ENCODE measurements at places on chromosomes 2 and 18.
A peak's percentile ranks its signal among the peaks of the same experiment; 100 is the strongest.

GRCh38 chr2:119319593-119319992 is 47.0 kb downstream of the C2orf76 start:
- no peak for DNase-seq

DNA sequence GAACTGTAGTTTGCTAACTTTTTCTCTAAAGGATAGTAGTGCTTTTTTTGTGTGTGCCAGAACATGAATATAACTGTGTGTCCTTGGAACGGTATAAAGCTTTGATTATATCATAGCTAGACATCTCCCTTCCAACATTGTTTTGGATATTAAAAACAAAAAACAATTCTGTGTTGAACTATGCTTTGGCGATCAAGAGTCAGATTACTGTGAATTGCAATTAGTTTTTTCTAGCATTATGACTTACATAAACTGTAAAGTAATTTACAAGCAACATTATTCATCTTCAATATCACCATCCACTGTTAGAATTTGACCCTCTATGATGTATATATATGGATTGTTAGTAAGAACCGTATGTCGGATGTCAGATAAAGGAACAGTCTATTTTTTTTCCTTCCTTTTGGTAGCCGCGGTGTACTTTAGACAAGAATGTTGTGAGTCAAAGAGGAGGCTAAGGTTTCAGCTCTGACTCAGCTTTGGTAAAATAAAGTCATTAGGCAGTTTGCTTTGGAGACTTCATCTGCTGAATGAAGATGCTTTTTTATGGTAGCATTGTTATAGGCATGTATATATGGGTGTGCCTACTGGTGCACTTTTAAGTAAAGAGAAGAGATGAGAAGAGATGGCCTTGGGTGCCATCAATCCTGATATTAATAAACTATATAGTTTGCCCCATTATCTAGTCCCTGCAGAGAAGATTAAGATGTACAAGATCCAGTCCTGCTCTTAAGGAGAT is 76.4 kb downstream of the LTBP1 start:
- DNase-seq = no peak

- DNase-seq = no peak
Measured at GRCh38 chr2:3151153-3151918, 226.3 kb downstream of the EIPR1 start.

DNA sequence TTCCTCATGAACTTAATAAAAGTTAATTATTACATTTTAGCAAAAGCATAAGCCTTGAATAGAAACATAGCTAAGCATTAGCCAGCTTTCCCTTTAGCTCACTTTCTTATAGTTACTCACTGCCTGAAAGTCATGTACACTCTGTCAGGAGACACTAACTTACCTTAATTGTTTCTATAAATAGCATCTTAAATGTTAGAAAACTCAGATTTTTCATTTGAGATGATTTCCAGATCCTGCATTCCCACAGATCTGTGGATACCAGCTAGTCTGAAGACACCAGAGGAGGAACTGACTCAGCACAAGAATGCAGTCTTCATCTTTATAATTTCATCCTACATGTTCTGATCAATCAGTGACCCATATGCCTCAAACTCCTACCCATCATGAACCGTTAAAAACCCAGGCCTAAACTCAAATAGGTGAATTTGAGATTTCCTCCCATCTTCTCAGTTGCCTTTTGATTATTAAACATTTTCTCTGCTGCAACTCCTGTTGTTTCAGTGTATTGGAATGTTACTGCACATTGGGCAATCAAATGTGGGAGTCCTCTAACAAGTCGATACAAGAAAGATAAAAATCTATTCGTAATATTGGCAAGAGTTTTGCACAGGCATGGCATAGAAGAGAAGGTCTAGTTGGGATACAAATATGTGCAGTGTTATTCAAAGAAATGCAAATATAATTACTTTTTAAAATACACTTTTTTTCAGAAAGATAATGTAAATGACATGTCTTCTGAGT is 857.4 kb upstream of the CDH2 start:
- no peak for DNase-seq

DNA sequence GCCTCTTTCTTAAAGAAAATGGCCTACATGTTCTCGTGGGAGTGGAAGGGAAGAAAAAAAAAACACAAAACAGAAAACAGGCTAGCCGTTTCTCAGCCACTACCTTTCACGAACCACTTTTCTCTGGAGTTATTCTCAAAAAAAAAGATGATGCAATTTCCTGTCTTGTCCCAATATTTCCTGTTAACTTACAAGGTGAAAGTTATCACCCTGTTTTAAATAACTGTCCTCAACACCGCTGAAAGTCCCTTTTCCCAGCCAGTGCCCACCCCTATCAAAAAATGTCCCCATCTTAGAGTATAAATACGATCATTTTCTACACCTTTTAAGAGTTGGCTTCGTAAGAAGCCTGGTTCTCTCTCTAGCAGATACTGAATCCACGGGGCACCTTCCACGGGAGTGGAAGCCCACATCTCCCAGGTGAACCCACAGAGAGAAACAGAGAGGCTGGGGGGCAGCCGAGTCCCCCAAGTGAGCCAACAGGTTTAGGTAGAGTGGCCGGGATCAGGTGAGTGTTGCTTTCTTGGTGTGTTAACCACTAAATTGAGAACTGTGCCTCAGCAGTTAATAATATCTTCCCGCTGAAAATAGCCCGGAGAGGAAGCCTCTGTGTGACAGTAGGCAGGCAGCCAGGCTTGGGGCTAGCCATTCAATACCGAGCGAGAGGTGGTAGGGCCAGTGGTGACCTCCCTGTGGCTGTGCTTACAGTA is 15.9 kb downstream of the SMAD7 start:
- no peak for DNase-seq

DNA sequence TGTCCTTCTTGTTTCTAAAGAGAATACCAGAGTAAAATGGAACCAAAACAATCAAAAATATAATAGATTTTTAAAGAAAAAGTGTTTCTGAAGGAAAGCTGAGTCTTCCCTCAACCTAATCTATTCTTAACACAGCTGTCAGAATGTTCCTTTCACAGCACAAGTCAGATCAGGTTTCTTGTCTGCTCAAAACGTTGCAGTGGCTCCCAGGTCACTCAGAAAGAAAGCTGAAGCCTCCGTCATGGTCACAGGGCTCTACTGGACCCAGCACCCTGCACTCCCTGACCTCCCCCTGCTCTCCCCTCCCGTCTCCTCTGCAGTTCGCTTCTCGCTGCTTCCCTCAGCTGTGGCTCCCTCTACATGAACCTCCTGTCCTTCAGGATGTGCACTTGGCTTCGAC is 90.7 kb upstream of the PTPRM start:
- no peak for DNase-seq

- DNase-seq = no peak
Measured at GRCh38 chr2:113974727-113975126, 84.8 kb downstream of the ACTR3 start.

GRCh38 chr18:55314615-55315237 is 273.3 kb downstream of the TCF4 start:
- DNase-seq = peak; percentile 85

DNA sequence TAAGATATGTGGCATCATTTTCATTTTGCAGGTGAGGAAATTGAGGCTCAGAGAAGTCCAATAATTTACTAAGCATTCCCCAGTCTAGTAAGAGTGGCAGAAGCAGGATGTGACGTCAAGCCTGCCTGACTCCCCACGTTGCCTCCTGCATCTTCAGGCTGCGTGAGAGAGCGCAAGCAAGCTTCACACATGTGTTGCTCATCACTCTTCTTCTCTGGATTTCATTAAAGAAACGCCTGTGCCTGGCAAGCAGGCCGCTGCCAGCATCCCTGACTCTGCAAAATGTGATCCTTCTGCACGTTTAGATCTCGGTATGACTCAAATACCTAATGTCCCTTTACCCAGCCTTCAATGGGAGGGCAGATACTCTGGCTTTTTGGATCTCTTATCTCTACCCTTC is 96.8 kb downstream of the PRKCE start:
- no peak for DNase-seq

- no peak for DNase-seq
Measured at GRCh38 chr2:83079007-83079406, 1380.1 kb downstream of the SUCLG1 start.

- DNase-seq = no peak
Measured at GRCh38 chr2:160061944-160062291, 497 bp downstream of the PLA2R1 start.

DNA sequence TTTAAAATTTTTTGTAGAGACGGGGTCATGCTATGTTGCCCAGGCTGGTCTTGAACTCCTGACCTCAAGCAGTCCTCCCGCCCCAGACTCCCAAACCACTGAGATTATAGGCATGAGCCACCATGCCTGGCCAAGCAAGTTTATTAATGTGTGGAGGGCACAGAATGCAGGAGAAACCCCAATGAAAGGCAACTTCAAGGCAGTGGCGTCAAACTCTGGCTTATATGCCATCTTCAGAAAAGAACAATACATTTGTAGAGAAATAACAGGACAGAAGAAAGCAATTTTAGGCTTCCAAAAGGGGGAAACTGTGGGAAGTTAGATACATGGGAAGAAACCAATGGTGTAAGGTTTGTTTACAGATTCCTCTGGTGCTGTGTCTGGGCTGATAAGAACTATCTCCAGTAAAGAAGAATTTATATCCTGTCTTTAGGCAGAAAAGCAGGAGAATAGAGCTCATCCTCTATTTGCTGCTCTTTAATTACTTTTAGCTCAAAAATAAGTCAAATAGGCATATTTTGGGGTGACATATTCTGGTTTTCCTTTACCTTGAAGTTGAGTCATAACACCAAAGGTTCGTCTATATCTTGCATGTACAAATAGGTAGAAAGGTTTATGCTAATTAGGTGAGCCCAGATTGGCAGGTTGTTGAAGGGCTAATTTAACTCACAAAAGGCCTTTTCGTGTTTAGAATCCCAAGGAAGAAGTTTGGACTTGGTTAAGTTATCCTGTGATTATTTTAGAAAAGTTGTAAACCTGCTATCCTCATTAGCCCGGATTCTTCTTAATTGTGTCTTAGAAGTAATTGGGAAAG is 26.0 kb upstream of the TMEM214 start:
- DNase-seq = no peak

DNA sequence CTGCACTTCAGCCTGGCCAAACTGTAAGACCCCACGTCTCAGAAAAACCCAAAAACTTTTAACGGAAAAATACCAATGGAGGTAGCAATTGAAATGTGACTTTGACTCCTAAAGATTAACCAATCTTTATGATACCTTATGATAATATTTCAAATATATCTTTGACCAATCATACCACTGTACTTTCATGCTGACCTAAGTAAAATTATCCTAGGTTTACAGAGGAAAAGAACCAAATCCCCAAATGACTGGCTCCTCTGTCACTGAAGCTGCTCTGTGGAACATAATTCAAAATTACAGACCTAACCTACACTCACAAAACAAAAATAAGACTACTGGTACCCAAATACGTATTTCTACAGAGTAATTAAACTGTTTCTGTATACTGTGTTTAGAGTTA is 7.7 kb upstream of the STPG4 start:
- no peak for DNase-seq

DNA sequence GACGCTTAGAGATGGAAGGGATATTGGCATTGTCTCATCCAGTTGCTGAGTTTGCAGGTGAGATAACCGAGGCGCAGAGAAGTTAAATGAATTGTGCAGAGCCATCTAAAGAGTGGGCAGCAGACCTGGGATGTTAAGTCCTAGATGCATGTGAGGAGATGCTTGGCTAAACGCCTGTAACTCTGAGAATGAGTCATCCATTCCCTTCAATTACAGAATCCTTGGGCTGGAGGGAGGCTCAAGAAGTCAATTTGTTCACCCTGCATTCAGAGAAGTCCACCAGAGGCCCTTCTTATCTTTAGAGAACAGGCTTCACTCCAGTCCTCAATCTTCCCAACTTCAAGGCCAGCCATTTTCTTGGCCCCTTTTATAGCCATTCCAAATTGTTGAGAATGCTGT is 1.6 kb downstream of the EHD3 start:
- DNase-seq = no peak

DNA sequence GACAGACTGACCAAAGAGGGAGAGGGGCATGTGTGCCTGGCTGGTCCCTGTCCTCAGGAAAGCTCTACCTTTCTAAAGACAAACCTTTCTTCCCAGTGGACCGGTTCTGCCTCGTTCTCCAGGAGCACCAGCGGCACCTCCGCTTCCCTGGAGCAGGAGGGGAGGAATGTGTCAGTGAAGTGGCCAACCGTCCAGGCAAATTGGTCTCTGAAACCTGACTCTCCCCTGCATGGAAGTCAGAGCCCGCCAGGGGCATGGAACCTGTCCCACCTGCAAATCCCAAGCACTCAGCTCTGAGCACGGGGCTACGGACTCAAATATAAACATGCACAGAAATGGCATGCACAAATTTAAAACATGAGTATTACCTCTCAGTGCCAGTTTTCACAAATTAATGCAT is 62.9 kb downstream of the COL6A3 start:
- DNase-seq = no peak

DNA sequence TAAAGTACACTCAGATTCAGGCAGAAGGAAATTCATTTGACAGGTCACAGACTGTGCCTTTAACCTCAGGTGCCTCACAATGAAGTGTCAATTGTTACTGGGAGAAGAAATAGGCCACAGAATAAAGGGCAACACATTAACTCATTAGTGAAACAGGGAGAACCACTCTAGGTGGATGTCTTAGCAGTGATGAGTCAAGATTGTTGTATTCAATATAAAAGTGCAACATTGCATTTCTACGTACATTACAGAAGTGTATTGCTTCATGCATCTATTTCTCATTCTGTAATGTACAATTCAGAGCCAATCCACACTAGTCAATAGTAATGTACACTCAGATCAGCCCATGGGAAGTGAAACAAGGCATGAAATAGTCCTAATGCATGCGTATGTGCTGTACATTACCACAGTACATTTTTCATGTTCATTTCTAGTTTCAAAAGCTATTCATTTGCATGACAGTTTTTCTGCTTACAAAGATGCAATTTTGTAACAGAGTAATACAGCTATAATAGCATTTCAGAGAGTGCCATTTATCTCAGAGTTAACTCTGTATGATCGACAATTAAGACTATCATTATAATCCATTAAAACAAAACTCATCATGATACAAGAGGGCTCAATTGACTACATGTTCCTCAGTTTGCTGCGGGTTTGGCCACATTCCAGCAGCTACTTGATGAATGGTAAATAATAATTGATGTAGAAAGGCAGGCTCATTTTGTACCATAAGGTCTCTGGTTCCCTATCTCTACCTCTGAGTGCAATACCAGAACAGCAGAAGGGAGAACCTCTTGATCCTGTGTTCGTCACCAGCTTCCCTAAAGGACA is 12.2 kb upstream of the ARL5A start:
- DNase-seq = no peak

DNA sequence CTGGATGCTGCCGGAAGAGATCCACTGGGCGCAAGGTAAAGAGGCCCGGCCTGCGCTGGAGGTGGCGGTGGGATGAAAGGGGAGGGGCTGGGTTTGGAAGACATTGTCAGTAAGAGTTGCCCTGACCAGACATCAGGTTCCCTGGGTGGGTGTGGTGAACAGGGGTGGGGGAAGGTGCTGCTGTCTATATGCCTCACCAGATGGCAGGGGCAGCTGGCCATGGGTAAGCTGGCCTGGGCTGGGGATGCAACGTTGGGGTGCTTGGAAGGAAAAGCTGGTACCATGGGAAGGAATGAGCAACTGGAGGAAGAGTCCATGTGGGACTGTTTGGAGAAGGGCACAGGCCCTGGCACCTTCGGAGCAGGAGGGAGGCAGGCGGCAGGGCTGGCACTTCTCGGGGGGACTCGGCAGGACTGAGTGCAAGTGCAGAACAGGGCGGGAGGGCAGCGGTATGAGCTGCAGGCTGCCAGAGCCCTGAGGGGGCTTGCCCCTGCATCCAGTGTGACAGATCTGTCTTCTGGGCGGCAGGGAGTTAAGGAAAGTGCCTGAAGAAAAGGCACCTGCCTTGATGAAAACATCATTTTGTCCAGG is 146.4 kb downstream of the DYSF start:
- DNase-seq = no peak

GRCh38 chr2:162782138-162782537 is 56.4 kb downstream of the KCNH7 start:
- no peak for DNase-seq

- DNase-seq = no peak
Measured at GRCh38 chr2:237901932-237902850, 42.8 kb downstream of the RAMP1 start.

All from NCI-H1930 (cell line).